ENCODE measurements at places on chromosomes 7 and 10. TPM values are rescaled to one million over a fixed set of nuclear protein-coding genes. Genes with fewer than 3 reads are reported as not detected.

Gene CYP17A1
- not detected for total RNA-seq

- no peaks in the 10 kb centered on the region for H3K27me3 ChIP-seq
- H3K4me3 ChIP-seq: no peak overlapping the region
- DNase-seq: no peak
- no peak overlapping the region for H3K27ac ChIP-seq
Measured at GRCh38 chr10:102001435-102002068, 54.4 kb downstream of the ARMH3 start.

GRCh38 chr7:150326657-150327268, 3.4 kb upstream of the ACTR3C start:
- peak overlapping the region; percentile 5 for H3K27ac ChIP-seq
- no peak for DNase-seq
- H3K36me3 ChIP-seq: peaks cover 3% of the 10 kb centered on the region
- peaks cover 13% of the 10 kb centered on the region for H3K4me1 ChIP-seq
- no peak overlapping the region for H3K4me3 ChIP-seq
- H3K27me3 ChIP-seq: no peaks in the 10 kb centered on the region

DNA sequence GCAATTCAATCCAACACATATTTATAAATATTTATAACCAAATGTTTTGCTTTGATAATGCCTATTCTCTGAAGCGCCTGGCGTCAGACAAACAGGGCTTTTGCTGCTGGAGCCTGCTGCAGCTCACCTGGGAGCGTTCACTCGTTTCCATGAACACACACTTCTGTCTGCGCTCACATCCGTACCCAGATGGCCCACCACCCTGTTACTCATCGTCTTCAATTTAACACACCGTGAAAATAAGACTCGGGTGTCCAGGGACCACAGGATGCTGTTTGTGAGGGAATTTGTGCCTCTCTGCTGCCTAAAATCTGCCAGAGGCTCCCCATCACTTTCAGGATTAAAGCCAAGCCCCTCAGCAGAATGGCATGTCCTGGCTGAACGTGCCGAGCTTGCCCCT, 74.1 kb downstream of the SLIT1 start:
- H3K4me3 ChIP-seq: no peak overlapping the region
- H3K36me3 ChIP-seq: no peaks in the 10 kb centered on the region
- H3K27ac ChIP-seq: no peak overlapping the region
- peaks cover 3% of the 10 kb centered on the region for H3K27me3 ChIP-seq

Gene SPACDR
- 0.67 TPM for total RNA-seq

GRCh38 chr7:125468855-125469174, 539.2 kb upstream of the POT1 start:
- H3K4me1 ChIP-seq: no peaks in the 10 kb centered on the region
- H3K36me3 ChIP-seq: no peaks in the 10 kb centered on the region
- no peaks in the 10 kb centered on the region for H3K27me3 ChIP-seq
- no peak overlapping the region for H3K4me3 ChIP-seq

GRCh38 chr10:29030900-29031299, 258.0 kb upstream of the LYZL1 start:
- no peak for DNase-seq
- H3K36me3 ChIP-seq: no peaks in the 10 kb centered on the region
- H3K27ac ChIP-seq: no peak overlapping the region
- H3K4me3 ChIP-seq: no peak overlapping the region
- H3K27me3 ChIP-seq: peaks cover 4% of the 10 kb centered on the region
- peaks cover 15% of the 10 kb centered on the region for H3K4me1 ChIP-seq

Gene MSMB
- not detected for total RNA-seq

Data from progenitor cell of endocrine pancreas (in vitro differentiated cells).